ENCODE measurements at places on chromosomes 5 and 9.

- no peak for DNase-seq
Measured at GRCh38 chr5:173714551-173715428, 98.3 kb upstream of the BOD1 start.

GRCh38 chr5:139167063-139167462 lies 31.1 kb downstream of the SIL1 start:
- DNase-seq: no peak

DNA sequence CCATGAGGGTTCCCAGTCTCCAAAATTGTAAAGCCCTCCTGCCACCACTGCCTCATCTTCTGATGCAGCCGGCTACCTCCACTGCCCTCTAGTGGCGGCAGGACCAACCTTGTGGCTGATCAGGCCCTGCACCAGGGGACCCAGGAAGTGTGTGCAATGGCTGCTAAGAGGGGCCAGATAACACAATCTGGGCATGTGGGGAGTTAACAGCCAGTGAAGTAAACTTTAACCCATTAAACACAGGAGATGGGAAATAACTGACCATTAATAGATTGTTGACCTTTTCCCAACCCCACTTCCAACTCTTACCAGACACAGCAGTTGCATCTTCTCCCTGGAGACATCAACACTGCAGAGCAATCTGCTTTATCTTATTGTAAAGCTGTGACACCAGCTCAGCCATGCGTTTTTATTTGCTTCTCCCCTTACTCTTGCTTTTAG lies 63.3 kb downstream of the FREM1 start:
- DNase-seq: peak; percentile 71

GRCh38 chr5:3862906-3863305 lies 267.3 kb downstream of the IRX1 start:
- DNase-seq: no peak

- DNase-seq: peak; percentile 14
Measured at GRCh38 chr9:127626752-127627493, 14.8 kb downstream of the STXBP1 start.

- no peak for DNase-seq
Measured at GRCh38 chr5:130795037-130795436, 370.0 kb downstream of the HINT1 start.

DNA sequence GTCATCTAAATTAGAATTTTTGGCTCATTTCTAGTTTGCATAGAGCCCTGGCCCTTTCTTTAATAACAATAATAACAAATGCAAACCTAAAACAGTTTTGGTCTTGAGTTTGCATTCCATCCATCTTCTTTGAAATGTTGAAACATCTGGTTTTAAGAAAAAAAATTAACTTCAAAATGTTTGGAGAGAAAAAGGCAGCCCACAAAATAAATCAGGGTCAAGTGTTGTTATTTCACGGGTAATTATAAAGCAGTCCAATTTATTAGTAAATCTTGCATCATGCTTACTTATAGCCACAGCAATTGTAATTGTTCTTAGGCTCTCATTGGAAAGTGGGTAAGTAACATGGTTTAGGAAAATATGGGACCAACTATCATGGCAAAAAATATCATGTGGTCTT lies 247.0 kb upstream of the MEF2C start:
- DNase-seq: no peak

- DNase-seq: no peak
Measured at GRCh38 chr5:172740428-172741205, 30.4 kb downstream of the DUSP1 start.

DNA sequence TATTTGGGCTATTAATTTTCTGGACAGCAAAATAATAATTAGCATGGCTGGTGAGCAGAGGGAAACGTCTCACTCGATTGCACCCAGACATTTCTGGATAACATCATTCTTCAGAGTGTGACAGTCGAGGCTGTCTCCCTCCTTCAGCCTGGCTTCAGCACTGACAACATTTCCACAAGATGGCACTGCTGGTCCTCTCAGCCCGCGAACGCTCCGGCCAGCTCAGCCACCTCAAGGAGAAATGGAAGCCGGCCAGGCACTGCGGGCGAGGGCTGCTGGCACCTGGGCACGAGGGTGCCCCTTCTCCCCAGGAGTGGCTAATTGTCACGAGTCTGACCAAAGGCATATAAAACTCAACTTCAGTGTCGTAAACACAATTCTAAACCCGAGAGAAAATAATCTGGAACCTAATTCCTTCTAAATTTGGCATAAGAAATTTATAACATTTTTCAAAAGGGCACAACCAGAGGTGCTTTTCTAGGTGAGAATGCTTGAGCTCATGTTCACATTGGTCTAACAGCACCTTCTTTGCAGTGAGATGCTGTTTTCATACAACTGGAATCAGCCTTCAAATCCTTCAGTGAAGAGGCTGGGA lies 65.9 kb downstream of the DAP start:
- peak; percentile 81 for DNase-seq

GRCh38 chr9:117184173-117184572 lies 230.7 kb downstream of the ASTN2 start:
- DNase-seq: no peak

DNA sequence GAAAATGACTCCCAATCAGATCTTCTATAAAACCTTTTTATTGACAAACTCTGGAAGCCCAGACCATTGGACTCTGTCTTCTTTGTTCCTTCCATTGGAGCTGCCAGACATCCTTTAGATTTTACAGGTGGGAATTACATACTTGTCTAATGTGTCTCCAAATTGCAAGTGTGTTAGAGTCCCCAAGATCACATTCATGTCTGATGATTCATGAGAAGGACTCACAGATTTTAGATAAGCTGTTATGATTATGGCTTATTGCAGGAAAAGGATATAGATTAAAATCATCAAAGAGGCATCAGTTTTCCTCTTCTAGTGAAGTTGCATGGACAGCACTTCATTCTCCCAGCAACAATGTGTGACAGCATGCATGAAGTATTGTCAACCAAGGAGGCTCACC lies 70.4 kb downstream of the MUSK start:
- no peak for DNase-seq

DNA sequence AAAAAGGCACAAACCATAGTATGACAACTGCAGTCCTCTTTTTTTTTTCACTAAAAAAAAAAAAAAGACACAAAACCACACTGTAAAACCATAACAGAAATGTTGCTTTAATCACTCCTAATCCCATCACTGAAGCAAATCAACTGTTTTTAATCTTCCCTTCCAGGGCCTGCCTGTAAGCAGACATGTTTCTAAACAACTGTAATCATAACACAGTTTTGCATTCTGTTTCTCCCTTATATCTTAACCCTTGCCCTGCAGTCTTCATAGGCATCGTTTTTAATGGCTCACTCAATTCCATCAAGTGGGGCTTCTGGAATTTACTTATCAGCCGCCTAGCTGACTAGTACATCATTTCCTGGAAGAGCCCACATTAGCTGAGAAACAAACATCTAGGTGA lies 111.0 kb upstream of the SLC25A48 start:
- DNase-seq: no peak

GRCh38 chr5:43286623-43287022 lies 26.6 kb downstream of the HMGCS1 start:
- no peak for DNase-seq

DNA sequence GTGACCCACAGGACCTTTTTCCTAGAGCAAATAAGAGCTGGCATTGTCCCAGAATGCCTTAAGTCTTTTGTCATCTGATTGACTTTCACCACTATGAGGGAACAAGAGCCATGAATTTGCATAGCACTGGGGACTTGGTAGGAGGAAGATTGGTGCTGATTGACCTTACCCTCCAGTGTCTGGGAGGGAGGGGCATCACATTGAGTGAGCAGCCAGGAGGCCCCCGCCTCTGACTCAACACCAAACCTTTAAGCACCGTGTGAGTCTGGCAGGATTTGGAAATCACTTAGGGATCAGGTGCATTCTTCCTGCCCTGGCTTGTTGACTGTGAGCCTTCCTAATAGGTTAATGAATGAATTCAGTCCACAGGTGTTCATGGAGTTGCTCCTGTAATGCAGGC lies 40.7 kb downstream of the WNK2 start:
- DNase-seq: no peak

DNA sequence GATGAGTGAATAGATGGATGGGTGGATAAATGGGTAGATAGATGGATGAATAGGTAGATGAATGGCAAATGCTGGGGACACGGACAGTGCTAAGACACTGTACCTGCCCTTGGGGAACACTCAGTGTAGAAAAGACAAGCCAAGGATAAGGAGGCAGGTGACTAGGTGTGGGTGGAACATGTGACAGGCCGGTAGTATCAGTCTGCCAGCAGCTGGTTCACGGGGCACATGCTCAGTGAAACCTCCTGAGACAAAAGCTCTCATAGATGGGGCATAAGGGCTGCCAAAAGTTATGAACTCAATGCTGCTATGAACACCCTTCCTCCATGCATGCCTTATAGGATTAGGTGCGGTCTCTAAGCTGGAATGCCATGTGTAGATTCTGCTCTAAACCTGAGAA lies 71.0 kb downstream of the C5orf15 start:
- DNase-seq: no peak

GRCh38 chr5:143023411-143024096 lies 253.4 kb downstream of the ARHGAP26 start:
- peak; percentile 62 for DNase-seq

DNA sequence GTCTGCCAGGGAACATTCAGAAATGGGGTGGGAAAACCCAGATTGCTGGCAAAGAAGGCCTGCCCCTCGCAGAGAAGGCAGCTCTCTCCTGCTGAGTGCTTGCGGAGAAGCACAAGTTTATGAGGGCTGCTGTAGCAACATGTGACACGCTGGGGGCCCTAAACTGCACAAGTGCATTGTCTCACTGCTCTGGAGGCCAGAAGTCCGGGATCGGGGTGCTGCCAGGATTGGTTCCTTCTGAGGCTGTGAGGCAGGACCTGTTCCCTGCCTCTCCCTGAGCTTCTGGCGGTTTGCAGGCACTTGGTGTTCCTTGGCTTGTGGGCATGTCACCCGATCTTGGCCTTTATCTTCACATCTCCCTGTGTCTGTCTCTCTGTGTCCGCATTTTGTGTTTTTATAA lies 75.6 kb upstream of the NEURL1B start:
- no peak for DNase-seq

Measured in sciatic nerve (tissue), 2 donors.